Gastrocnemius medialis (tissue), 4 donors: ENCODE measurements at places on chromosomes 11 and 22. TPM values are rescaled to one million over a fixed set of nuclear protein-coding genes. Genes with fewer than 3 reads are reported as not detected.

The NDUFV1 gene
- 306 TPM for total RNA-seq

DNA sequence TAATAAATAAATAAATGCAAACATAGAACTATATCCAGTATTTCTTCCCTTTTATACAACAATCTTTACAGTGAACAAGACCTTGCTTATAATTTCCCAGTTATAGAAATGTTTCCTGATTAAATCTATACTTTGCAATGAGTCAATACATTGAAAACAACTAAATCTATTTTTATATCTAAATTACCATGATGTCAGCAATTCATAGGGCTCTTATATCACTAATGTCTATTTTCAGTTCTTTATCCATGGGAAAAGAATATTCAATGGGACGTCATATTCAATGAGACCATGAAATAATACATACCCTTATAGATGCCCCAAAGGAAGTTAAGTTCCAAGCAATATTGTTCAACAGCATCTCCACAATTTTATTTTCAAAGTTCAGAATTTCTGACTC lies 359.9 kb downstream of the CASP12 start:
- DNase-seq = no peak

DNA sequence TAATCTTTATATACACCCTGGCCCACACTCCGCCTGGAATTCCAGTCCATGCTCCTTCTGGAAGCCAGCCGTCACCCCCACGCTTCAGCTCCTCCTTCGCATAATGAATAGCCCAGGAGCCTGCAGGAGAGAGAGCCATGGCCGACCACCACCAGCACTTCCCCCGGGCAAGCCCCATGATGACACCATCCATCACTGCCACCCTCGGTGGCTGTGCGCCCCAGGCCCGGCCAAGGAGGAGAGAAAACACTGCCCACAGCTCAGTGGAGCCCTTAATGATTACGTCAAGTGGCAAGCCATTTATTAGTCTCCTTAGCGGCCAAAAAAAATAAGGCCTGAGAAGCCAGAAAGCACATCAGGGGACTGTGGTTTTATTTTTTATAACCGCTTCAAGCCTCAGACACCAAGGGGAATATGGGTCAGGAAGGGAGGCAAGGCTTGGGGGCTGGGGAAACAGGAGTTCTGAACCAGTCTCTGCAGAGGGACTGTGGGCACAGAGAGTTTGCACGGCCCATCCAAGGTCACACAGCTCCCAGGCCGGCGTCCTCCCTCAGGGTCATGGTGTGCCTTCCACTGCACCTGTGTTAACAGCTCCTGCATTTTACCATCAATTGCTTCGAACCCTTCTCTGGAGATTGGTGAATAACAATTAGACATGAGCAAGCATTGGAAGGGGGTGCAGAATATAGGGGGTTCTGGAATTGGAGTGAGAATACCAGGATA lies 134.3 kb downstream of the MN1 start:
- no peak for DNase-seq

GRCh38 chr11:34151916-34152845 lies 46.8 kb downstream of the NAT10 start:
- DNase-seq = no peak

GRCh38 chr11:16111690-16112089 lies 244.7 kb downstream of the SOX6 start:
- DNase-seq = no peak
